Substantia nigra (tissue), 51 donors: ENCODE measurements at places on chromosomes 7 and 10.

DNA sequence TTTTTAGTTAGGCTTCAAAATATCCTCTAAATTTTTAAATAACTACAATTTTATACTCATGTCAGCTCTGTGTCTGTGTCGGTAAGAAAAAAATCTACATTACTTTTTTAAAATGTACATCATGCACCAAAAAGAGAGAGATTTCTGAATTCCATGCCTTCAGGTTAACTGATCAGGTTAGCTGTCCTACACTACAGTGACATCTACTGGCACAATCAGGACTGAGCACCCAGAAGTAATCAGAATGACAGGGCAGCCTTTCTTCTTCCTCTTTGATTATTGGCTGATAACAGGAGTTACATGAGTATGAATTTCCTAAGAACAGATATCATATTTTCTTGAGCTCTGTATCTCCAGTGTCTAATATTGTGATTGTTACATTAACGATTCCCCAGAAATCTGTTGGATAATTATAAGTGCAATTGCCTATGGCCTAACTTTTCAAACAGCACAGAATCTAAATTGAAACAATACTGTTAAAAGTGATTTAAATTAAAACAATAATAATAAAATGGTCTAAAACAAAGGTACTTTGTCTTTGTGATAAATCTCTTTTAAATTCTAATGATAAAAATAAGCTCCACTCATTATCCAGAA is 41.8 kb upstream of the HYCC1 start:
- DNase-seq: no peak

- DNase-seq: no peak
These were observed 80.4 kb downstream of the WDFY4 start for GRCh38 chr10:48765039-48765438.

GRCh38 chr10:119377958-119378736 is 164.4 kb downstream of the RGS10 start:
- DNase-seq: peak; percentile 85

DNA sequence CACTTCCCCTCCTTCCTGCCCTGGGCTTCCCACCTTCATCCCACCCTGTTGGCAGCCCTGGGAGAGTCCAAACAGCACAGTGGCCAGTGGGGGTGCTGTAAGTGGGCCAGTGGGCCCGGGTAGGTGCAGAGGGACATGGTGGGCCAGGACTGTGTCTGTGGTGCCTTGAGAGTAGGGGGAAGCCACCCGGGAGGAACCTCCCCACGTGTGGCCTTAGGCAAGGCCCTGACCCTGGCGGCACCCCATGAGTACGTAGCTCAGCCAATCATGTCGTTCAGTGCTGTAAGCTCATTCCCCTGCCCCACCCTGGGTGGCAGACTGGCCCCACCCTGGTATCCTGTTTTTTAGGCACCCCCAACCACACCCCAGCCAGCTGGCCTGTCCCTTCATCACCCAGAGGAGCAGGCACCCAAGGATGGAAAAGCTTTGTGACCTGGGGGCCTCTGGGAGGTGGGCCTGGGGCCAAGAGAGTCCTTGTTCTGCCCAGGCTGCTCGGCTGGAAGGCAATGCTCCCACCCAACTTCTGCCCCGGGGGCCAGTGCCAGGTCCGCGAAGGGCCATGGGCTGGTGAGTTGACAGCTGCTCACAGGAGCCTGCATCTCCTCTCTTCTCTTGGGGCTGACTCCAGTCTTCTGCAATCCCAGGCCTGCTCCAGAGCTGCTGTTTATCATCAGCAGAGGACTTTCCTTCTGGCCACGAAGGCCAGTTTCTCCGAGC is 41.6 kb downstream of the TSPAN15 start:
- no peak for DNase-seq

- no peak for DNase-seq
These were observed 18.8 kb downstream of the NT5C3A start for GRCh38 chr7:33043501-33044400.

DNA sequence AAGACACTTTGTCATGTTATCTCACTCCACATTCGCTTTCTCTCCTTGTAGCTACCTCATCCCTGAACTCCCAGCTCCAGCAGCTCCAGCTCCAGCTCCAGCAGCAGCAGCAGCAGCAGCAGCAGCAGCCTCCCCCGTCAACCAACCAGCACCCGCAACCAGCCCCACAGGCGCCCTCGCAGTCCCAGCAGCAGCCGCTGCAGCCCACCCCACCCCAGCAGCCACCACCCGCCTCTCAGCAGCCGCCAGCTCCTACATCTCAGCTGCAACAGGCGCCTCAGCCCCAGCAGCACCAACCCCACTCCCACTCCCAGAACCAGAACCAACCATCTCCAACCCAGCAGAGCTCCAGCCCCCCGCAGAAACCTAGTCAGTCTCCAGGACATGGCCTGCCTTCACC is 226.6 kb upstream of the YAE1 start:
- no peak for DNase-seq

GRCh38 chr10:88730864-88731263 is 24.8 kb downstream of the LIPK start:
- DNase-seq: no peak

DNA sequence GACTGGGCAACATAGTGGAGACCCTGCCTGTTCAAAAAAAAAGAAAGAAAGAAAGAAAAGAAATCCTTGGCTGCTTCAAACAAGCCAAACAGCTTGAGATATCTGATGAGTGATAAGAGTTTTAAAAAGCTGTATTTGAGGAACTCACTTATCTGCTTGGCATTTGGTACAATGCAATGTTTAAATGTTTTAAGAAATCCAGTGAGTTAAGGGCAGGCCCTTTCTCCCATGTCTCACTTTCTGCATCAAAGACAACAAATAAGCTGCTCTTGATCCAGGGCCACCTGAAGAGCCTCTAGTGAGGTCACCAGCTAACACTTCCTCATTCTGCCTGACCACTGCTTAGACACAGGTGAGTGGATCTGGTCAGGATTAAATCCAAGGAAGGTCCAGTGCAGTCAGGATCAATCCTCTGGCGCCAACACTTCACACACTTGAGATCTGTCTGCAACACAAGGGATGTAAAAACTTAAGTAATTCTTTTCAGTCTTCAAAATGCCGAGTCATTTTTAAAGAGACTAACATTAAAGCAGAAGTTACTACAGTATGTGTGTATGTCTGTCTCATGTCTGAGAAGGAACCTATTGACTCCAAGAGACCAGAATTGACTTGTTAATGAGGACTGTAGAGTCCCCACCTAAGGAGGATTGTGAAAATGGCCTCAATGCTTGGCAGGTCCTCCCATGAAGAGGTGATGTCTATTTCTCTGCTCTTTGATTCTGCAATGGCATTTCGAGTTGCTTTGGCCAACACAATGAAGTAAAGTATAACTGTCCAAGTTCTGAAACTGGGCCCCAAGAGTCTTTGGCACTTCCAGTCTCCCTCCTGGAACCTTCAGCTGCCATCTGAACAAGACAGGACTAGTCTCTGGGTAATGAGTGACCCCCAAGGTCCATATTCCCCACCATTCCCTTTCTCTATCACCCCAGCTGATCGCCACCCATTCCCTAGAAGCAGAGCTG is 43.1 kb downstream of the CREB3L2 start:
- DNase-seq: no peak

- peak; percentile 52 for DNase-seq
These were observed 131.4 kb downstream of the PRPF18 start for GRCh38 chr10:13717936-13718772.

DNA sequence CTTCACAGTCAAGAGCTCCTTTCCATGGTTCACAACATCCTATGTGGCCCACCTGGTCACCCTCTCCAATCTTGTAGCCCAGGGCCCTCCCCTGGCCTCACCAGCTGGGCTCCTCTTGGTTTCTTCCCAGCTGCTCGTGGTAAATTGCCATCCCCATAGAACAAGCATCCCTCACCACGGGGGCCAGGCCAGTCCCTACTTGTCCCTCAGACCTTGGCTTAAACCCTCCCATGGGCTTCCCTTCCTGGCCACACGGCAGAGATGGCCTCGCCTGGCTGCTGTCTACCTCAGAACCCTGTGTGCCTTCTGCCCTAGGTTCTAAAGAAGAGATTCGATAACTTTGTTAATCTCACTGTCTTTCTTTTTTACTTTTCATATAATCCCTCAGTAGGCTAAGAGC is 153.3 kb upstream of the TCERG1L start:
- DNase-seq: no peak

GRCh38 chr10:122674781-122675180 is 24.9 kb downstream of the C10orf120 start:
- DNase-seq: peak; percentile 4

DNA sequence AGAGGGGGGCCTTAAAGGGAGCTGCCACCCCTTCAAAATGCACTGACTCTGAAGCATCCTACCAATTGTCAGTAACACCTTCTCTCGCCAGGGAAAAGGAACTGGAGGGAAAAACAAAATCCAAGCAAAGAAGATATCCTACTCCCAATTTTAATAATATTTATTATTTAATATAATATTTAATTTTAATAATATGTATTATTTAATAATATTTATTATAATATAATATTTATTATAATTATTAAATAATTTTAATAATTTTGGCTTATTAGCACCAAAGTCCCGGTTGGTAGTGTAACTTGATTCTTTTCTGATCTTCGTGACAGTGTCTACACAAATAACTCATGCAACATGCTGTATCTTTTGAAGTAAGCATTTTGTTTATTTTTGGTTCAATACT is 58.6 kb upstream of the AGBL3 start:
- no peak for DNase-seq

GRCh38 chr7:155870334-155871180 is 58.3 kb upstream of the SHH start:
- no peak for DNase-seq
